ENCODE measurements at places on chromosomes 5 and 9.

GRCh38 chr5:137613554-137614265 lies 114.6 kb upstream of the SPOCK1 start:
- DNase-seq, result no peak

DNA sequence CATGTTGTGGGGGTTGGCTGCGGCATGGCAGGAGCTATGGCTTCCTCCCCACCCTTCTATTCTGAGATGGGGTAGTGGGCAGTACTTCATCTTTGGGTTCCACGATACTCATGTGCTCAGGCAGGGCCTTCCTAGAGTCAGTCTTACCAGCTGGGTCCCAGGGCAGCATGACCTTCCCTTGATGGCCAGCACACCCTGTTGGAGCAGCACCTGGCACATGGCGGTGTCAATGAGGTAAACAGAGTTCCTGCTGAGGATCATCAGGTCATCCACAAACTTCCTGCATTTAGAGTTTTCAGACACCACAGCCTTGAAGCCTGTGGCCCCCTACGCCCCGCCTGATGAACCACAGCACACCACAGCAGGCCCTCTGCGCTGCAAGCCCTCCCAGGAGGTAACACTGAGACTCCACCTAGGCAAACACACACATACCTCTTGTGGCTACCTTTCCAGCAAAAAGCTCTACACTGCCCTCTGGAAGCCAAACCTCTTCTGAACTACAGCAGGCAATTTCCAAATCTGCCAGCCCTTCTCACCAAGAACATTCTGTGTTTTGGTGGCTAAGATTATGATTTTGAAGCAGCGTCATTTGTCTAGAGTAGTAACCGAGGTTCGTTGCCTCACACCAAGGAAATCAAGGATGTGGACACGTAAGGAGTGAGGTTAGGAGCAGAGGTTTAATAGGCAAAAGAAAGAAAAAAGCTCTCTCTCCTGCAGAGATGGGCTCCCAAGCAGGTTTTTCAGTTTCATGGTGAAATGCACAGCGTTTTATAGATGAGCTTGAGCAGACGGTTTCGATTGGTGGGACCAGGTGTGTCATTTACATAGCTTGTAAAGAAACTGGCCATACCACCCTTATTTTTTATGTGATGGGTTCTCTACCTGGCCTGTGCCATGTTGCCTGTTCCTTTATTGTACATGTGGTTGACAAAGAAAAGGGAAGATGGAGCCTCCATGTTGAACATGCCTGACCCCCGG lies 20.3 kb upstream of the TMEM174 start:
- DNase-seq, result no peak

- no peak for DNase-seq
Measured at GRCh38 chr9:107862323-107862722, 372.8 kb upstream of the KLF4 start.

DNA sequence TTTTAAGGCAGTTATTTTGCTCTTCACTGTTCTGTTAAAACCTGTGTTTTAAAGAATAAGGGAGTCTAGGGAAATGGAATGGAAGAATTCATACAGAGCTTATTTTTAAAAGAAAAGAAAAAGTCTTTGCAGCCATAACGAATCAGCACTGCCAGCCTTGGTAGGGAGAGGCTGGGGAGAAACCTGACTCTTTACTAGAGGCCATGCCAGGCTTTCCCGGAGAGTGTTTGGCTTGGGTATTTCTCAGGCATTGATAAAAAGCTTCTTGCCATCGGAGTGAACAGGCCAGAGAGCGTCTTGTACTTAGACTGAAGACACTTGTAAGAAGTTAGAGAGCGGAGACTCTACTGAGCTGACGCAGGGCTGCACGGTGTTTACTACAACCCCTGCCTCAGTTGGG lies 72.7 kb upstream of the NFIL3 start:
- DNase-seq, result no peak

DNA sequence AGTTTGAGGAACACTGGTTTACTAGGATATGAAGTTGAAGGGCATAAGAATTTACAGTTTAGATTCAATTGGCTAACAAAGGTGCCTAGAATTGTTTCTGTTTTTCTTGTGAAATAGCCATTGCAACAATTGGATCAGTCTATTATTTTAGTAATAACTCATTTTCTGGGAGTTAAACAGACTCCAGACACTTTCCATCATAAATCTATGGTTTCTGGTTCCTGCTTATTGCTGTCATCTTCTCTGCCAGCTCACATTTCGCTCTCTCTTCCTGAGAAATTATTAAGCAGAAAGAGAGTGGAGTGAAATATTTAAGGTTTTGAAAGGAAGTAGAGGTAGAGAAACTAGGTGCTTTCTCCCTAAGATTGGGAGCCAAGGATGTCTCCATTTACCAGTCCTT lies 165.1 kb upstream of the PRR16 start:
- DNase-seq, result no peak

DNA sequence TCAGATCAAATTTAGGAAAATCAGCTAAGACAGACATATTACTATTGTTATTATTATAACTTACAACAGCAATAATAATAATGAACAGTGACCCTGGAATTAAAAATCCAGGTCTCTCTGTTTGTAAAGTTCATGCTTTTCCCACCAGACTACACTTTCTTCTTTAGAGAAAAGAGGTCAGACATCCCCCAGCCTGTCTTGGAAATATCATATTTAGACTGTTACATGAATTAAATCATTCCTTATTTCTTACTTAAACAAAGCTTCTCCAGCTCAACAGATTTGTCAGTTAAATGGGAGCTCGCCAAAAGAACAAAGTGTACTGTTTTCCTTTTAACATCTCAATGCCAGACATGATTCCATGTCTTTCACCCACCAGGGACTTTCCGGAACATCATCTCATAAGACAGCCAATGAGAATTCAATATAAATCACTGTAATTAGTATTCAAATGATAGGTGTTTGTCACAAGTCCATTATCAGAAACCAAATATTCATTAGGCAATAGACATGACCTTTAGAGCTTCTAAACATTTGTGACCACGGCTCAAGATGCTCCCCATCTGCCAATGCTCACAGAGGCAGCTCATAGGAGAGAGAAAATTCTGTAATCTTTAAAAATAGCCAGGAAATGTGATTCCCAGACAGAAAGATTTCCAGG lies 351.9 kb downstream of the ENC1 start:
- DNase-seq, result no peak

- no peak for DNase-seq
Measured at GRCh38 chr5:107383414-107383813, 287.3 kb downstream of the EFNA5 start.

DNA sequence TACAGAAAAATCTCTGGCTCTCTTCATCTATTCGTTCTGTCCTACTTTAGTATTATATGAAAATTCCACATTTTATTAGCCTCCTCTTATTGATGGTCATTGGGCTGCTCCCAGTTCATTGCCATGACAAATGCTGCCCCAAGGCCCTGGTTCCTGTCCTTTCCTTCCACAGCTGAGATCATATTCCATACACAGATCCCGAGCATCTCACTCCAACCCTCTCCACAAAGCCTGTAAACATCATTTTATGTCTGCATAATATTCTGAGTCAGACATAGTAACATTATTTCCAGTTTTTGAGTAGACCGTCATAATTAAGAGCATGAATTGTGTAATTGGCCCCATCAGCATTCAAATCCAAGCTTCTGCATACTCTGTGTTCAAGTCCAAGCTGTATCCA lies 86.3 kb downstream of the MVB12B start:
- no peak for DNase-seq

GRCh38 chr5:149071756-149072155 lies 8.9 kb upstream of the SH3TC2 start:
- DNase-seq, result no peak

DNA sequence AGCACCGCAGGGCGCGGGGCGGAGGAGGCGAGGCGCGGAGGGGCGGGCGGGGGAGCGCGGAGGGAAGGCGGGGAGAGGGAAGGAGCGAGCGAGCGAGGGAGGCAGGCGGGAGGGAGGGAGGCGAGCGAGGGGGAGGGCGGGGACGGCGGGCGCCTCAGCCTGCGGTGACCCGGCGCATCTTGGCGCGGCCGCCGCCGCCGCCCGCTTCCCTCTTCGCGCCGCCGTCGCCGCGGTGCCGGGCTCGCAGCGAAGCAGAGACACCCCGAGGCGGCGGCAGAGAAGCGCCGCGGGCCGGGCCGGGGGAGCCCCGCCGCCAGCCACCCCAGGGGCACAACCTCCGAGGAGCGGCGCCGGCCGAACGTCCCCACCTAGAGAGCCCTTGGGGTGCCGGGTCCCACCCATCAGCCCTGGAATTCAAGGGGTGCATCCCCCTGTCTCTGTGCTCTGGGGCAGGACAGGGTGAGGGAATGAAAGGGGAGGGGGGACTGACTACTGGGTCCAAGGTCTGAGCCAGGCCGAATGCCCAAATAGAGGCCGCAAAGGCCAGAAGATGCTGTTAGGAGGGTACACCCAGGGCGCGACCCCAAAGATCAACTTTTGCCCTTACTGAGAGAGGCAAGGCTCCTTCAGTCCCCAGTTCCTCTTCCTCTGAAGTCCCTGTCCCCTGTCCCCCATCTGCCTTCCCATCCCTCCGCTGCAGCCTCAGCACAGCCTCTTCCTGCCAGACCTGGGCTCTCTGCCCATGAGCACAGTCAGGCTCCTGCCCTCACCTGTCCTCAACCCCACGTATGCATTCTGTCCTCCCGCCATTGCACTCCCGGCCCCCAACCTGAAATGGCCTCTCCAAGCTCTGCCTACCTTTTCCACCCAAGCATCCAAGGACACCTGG lies at the start of gene ADAMTS2:
ADAMTS2 (minus strand) TSS at position 29 of the 889 bp plus-strand sequence. CDS start 133 bp downstream, outside the sequence.
- DNase-seq, result peak; percentile 23

- DNase-seq, result no peak
Measured at GRCh38 chr9:131954299-131954698, 125.4 kb downstream of the MED27 start.

GRCh38 chr5:57007344-57007743 lies 55.4 kb upstream of the MIER3 start:
- no peak for DNase-seq

DNA sequence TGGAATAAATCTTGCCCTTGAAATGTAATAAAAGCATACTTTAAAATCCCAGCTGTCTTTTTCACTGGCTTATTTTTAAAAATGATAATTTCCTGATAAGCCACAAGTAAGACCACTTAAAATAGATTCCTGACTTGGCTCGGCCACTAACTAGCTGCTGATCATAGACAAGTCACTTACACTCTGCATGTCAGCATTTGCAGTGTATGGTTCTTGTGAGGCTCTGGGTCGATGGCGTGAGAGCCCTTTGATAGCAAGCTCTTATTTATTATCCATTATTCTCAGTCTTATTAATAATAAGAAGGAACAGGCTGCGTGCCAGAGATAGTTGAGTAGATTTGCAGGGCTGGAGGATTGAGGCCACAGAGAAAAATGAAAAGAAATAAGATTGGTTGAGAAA lies 110.7 kb upstream of the IL12B start:
- no peak for DNase-seq

DNA sequence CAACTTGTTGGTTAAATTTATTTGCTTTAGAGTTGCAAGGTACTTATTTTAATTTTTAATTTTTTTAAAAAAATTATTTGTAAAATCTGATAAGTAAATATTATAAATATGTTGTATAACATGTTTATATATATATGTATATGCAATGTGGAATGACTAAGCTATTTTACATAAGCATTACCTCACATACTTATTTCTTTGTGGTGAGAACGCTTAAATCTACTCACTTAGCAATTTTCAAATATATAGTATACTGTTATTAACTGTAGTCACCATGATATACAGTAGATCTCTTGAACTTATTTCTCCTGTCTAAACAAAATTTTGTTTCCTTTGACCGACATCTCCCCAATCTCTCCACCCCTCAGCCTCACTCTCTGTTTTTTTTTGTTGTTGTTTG lies 147.8 kb downstream of the NNT start:
- DNase-seq, result no peak

DNA sequence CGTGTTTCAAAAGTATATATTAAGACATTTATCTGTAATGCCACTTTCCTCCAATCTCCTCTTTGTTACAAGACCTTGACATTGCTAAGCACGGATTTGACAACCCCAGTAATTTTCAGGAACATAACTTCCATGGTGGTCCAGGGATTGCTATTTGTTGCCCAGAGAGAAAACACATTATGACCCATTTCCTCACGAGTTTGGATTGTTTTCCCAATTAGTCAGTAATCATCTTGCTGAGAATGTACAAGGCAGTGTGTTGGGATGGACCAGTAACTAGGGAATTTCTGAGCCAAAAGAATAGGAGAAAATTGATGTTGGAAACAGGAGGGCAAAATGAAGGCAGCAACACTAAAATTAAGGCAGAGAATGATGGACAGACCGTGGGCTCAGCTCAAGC lies 574.1 kb downstream of the EBF1 start:
- DNase-seq, result no peak

DNA sequence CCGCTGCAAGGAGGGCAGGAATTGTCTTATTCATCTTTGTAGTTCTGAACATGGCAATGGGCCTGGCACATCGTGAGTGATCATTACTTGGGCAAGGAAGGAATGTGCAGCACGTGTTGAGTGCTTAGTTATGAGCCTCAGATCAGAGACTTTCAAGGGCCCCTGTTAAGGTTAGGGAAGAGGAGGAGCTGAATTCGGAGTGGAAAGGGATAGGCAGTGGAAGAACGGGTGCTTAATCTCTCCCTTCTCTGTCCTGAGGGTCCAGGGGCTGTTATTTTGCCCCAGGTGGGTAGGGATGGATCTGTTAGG lies 59.5 kb upstream of the RARS1 start:
- DNase-seq, result no peak

- no peak for DNase-seq
Measured at GRCh38 chr9:81609782-81610739, 79.3 kb downstream of the TLE1 start.

- no peak for DNase-seq
Measured at GRCh38 chr5:149210968-149211490, 60.6 kb upstream of the AFAP1L1 start.

- DNase-seq, result no peak
Measured at GRCh38 chr5:126875303-126875785, 98.4 kb downstream of the LMNB1 start.

DNA sequence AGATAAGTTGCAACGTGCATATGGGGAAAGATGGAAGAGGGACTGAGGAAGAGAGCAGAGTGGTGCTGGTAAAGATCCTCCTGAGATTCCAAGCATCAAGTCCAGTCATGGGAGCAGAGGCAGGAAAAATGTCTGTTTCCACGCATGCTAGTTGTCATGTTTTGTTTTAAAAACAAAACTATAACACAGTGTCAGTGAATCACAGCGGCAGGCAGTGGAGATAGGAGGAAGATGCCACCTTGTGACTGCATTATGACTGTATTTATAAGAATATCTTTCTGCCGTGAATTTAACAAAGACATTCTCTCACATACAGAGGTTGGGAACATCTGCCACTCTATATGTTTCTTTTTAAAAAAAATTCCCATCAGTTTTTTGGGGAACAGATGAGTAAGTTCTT lies 3.7 kb upstream of the SVEP1 start:
- peak; percentile 33 for DNase-seq
